ENCODE measurements at places on chromosomes 7 and 10.

DNA sequence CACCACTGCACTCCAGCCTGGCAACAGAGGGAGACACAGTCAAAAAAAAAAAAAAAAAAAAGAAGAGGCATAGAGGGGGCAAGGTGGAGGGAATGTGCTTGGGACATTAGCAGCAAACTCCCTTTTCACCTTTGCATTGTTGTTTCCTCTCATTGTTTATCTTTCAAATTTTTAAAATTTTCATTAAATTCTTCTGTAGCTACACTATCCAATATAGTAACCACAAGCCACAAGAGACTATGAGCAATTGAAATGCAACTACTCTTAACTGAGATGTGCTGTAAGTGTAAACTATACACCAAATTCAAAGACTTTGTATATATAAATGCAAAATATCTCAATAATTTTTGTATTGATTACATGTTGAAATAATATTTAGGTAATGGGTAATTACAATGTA, 43.4 kb downstream of the EBLN1 start:
- DNase-seq, result no peak

DNA sequence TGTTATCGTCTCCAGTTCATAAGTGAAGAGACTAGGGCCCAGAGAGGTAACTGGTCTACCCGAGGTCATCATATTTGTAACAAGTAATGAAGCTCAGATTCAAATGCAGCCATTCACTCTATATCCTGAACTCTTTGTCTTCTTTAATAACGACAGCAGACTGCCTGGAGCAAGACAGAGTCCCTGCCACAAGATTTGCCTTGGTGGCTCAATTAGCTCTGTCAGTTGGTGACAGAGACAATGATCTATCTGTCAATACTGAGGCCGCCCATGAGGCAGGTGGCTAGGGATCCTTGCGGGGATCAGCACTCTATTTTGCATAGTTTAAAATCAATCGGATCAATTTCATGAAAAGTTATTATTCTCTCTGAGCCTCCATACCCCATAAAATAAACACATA, 43.9 kb downstream of the SH3PXD2A start:
- DNase-seq, result no peak

GRCh38 chr10:108375691-108376090, 1211.2 kb upstream of the SORCS1 start:
- DNase-seq, result no peak

- DNase-seq, result no peak
Measured at GRCh38 chr10:15237351-15237750, 68.9 kb upstream of the NMT2 start.

DNA sequence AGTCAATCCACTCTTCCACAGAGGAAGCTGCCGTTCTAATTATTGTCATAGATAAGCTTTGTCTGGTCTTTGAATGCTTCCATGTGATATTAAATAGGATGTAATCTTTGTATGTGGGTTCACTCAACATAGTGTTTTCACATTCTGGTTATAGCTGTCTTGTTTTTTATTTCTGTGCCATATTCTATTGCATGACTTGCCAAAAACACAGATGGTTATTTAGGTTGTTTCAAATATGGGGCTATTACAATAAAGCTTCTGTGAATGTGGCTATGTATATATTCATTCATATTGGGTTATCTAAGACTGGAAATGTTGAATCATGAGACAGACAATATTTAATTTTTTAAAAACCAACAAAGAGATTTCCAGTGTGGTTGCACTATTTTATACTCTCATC, 1109.3 kb upstream of the LRRTM3 start:
- DNase-seq, result no peak

DNA sequence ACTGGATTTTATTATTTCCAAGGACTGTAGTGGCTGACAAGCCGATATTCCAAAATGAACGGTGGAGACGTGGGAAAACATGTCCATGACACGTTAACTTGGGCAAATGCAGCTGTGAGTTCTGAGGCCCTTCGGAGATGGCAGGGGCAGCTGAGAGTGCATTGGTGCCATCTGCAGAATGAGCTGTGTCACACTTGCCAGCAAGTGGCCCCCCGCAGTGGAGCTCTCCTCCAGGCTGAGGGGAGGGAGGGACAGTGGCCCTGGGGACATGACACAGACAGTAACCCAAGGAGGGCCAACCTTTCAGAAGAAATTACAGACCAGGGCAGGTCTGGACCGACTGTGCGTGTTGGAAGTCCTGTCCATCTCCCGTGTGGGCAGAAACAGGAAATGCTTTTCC, 139.4 kb downstream of the SVIL start:
- no peak for DNase-seq

DNA sequence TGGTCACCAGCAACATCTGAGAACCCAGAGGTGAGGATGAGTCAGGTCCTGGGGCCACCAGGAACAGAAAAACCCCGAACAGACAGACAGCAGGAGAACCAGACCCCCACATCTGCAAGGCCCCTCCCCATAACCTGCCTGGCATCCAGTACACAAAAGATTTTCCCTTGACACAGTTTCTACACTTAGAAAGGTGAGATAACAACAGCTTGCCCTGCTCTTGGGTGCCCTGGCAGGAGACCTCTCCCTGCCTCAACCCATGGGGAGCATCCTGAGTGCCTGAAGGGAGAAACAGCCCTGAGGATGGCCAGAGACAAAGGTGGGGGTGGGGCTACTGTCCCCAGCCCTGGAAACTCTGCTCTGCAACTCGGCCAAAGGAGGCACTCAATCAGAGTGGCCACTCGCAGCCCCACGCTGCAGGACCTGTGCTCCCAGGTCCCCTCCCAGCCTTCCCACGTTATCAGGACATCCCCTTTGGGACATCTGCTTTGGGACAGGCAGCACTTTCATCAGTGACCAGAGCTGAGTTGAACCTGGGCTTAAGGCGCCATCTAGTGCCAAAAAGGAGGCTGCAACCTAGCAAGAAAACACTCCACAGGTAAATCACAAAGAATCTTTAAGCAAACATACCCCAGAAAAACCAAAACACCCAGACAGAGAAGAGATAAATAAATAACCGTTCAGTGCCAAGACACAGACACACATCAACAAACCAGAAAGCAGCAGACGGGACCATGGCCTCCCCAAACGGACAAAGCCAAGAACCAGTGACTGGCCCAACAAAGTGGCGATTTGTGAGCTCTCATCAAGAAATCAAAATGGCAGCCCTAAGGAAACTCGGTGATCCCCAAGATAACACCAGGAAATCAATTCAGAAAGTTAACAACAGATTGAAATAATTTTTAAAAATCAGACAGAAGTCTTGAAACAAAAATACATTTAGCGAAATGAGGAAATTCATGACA, 233.7 kb downstream of the PTPRN2 start:
- no peak for DNase-seq

DNA sequence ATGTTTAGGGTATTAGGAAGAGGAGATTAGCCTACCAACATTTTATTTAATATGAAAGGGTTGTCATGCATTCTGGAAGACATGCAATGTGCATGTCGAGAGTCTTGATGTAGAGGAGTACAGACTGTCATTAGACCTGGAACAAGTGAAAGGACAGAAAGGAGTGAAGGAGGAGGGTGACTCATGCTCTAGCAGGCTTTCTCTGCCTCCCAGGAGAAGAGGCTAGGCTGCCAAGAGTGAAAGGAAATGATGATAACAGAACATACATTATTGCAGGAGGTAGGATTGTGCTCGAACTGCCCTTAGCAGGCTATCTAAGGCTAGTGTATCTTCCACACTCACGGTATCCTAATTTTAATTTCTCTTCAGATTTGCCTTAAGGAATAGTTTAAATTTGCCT, 228.8 kb downstream of the EXOC4 start:
- no peak for DNase-seq

DNA sequence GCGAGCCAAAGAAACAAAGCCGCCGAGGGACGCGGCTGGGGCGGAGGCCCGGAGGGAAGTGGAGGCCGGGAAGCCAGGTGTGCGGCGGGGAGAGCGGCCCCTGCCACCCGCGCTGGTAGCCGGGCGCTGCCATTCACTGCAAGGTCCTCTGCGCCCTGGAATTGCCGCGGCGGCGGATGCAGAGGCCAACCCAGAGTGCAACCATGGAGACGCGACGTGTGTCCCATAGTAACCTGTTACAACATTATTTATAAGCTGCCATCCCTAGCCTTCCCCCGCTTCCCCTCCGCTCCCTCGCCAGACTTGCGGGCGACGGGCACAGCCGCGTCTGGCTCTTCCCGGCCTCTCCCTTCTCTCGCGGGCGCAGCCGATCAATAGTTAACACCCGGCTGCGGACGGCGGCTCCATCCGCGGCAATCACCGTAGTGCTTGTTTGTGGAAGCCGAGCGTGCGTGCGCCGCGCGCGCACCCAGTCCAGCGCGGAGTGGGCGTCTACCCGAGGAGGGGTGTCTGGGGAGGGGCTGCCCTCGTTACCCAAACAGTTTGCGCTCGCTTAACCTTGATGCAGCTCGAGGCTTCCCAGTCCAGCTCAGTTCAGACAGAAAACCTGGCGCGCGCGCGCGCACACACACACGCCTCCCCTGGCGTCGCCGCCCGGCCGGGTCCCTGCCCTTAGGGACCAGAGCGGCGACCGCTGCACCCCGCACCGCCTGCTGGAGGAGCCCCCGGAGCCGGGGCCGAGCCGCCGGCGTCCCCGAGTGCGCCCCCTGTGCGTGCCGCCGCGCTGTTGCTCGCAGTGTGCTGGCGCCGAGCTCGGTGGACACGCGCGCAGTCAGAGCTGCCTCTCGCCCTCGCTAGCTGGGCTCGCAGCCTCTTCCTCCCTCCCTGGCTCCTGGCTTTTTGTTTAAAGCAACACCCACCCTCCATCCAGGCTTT, 165.4 kb upstream of the DPP6 start:
- no peak for DNase-seq

- no peak for DNase-seq
Measured at GRCh38 chr10:9636216-9636615, 1381.5 kb upstream of the CELF2 start.

- DNase-seq, result no peak
Measured at GRCh38 chr7:40371806-40372440, 237.1 kb downstream of the SUGCT start.

GRCh38 chr10:25398680-25399079, 223.9 kb downstream of the GPR158 start:
- no peak for DNase-seq

GRCh38 chr10:117830787-117831212, 215.9 kb downstream of the RAB11FIP2 start:
- no peak for DNase-seq

DNA sequence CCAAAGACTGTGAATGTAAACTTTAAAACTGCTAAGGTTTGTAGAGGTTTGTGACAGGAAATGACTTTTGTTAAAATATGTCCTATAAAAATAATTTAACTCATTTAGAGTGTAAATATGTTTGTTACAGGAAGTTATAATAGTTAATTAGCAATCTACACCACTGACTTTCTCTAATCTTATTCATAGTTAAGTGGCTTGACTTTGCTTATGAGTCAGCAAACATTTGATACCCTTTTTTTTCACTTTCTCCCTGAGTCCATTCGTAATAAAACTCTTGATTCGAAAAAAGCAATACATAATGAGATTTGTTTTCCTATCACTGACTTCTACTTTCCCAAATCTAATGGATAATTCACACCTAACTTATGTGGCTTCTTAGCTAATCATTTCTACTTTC, 317.7 kb upstream of the SEMA3C start:
- DNase-seq, result no peak

- DNase-seq, result no peak
Measured at GRCh38 chr10:43569681-43570080, 4.7 kb downstream of the ZNF239 start.

GRCh38 chr10:75091146-75091545, 20.3 kb upstream of the SAMD8 start:
- no peak for DNase-seq

GRCh38 chr10:122877264-122877663, 2.1 kb downstream of the FAM24B start:
- DNase-seq, result no peak

DNA sequence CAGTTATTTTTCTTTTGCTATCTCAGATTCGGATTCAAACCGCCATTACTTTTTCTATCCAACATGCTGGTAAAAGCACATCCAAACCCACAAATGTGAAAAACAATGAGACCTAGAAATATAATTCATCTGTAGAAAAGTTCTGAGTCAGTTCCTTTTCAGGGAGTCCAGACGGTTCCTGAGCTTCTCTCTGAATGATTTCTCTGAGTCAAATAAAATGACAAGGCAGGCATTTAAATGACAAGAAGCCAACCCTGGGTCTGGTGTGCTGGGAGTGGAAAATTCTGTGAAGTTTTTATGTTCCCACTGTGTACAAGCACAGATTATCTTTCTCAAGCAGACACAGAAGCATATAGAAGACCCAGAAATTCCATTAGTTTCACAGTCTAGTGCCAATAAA, 96.3 kb upstream of the ANKRD1 start:
- DNase-seq, result no peak

DNA sequence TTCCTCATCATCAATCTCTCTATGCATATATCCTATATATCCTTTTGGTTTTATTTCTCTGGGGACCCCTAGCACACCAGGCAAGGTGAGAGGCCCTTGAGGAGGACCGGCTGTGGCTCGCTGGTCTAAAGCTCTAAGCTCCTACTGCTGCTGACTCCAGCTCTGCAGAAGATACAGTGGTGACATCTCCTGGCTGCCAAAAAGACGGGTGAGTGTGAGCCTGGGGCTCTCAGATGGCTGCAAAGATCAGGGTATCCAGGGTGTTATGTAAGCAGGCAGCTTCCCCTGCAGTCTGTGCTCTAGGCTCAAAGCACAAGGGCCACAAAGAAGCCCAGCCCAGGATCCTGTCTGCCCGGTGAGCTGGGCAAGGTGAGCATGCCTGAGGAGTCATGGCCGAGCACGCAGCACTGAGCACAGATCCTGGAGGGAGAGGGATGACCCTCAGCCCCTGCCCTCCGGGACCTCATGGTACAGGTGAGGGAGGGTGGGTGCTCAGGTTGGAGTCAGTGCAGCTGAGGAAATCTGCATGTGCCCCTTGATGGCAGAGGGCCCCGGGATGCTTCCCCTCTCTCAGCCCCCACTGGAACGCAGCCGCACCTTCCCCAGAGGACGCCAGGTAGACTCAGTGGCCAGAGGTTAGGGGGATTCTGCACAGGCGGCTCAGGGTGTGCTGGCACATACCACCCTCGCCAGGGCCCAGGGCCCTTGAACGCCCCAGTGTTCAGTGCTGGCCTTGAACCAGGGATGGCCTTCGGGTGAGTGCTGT, 95.4 kb upstream of the INSIG1 start:
- no peak for DNase-seq

DNA sequence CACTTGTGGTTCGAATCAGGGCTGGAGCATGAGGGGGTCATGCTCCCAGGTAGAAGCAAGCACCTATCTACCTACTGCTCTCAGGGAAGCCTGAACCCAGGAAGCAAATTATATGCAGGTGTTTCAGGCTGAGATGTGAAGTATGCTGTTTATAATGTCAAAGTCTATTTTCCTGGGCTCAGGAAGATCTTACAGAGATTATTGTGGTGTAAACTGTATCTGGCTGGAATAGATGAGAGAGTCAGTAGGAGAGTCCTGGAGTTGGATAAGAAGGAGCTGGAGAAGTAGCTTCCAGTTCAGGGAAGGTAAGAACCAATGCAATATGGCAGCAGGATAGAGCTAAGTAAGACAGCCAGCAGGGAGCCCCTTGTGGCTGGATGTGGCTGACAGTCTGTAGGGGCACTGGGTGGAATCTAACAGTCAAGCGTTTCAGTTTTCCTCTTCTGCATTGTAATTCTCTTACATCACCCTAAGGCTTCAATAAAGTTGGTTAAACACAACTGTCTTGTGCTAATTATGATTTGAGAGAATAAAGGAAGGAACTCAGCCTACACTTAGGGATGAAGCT, 105.9 kb upstream of the EEPD1 start:
- DNase-seq, result no peak

GRCh38 chr7:50182759-50183158, 89.7 kb upstream of the ZPBP start:
- no peak for DNase-seq

GRCh38 chr10:78450239-78450638, 416.6 kb downstream of the RPS24 start:
- DNase-seq, result no peak

Measured in effector CD4-positive, alpha-beta T cell (primary cell).